ENCODE measurements at places on chromosomes 1 and 21. TPM values are rescaled to one million over a fixed set of nuclear protein-coding genes. Genes with fewer than 3 reads are reported as not detected.

Gene CA6
- total RNA-seq, result not detected

Gene RBM11
- total RNA-seq, result 0.30 TPM

Gene ICOSLG
- 4.7 TPM for total RNA-seq

Gene TMEM167B
- 30.3 TPM for total RNA-seq

Gene RPTN
- total RNA-seq, result not detected

Gene KCNJ9
- 0.05 TPM for total RNA-seq

Gene AMY2A
- not detected for total RNA-seq

Gene LCE1D
- total RNA-seq, result not detected

Gene C1orf74
- 1.9 TPM for total RNA-seq

Gene TNFRSF9
- not detected for total RNA-seq

Gene CELA3A
- total RNA-seq, result not detected

Gene SPRR2B
- not detected for total RNA-seq

Gene CCDC190
- 0.80 TPM for total RNA-seq

Gene A3GALT2
- not detected for total RNA-seq

Gene GBP5
- 0.44 TPM for total RNA-seq

Measured in left ventricle myocardium inferior (tissue), 1 donor.